ENCODE measurements at places on chromosomes 2 and 18.

- DNase-seq: no peak
Measured at GRCh38 chr2:129936334-129936934, 43.0 kb upstream of the RAB6C start.

- DNase-seq: no peak
Measured at GRCh38 chr2:206718296-206718695, at the start of gene DYTN. DYTN (minus strand) TSS chr2:206718396; CDS start chr2:206718279, 117 bp downstream.

DNA sequence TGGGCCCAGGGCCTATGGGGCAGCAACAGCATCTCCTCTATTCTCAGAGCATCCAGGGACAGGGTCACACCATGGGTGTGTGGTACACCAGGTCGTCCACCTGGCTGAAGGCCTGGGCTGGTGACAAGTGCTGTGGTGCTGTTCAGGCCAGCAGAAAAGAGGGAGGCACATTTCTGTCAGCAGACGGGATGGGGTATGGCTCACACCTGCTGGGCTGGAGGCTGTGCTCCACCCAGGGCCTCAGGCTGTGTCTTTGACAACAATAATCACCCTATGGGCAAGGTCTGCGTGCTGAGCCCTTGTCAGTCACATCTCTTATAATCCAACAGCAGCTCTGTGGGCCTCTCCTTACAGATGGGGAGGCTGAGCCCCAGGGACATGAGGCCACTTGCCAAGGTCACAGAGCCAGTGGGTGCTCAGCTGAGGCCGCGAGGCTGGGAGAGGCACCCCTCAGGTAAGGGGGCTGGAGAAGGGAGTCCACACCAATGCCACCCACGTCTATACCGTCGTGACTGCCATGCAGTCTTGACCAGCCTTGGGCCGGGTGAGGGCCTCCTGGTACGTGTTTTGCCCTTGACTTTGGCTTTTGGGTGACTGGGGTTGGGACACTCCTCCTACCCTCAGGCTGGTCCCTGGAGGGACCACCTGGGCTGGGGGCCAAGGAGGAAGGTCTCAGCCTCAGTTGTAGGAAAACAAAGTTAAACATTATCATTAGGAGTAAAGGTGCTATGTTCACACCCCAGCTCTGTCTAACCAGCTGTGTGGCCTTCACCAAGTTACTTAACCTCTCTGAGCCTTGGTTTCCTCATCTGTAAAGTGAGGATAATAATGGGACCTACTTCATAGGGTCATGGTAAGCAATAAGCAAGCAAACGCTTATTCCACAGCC lies 5.6 kb upstream of the HS6ST1 start:
- no peak for DNase-seq

- DNase-seq: no peak
Measured at GRCh38 chr18:74806700-74807416, 209.2 kb downstream of the ZNF407 start.

DNA sequence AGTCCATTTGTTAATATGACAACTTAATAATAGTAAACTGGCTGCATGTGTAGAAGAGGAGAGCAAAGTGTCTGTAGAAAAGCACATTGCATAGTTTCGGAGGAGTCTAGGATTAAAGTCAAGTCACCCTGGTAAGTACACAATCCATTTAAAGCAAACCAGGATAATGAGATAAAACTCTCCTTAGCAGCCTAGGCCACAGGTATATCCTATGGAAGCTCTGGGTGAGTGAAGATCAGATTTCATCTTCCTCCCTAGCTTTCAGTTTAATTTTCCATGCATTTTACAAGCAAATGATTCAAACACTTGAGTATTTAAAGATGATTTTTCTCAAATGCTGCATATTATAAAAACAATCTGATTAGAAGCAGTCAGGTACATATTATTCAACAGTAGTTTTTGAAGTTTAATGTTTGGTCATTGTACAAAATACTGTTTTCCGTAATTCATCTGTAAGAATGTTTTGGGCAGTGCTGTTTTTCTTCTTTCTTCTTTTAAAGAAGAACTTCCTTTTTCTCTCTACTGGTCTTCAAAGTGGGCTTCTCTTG lies 10.2 kb downstream of the CERS6 start:
- DNase-seq: no peak

All from activated naive CD4-positive, alpha-beta T cell treated with anti-CD3 and anti-CD28 coated beads for 36 hours (primary cell).